ENCODE measurements at places on chromosomes 3 and 15. TPM values are rescaled to one million over a fixed set of nuclear protein-coding genes. Genes with fewer than 3 reads are reported as not detected.

Gene CNTN3
- polyA plus RNA-seq = 4.3 TPM

Gene IL20RB
- 1.9 TPM for polyA plus RNA-seq

Gene MYL3
- polyA plus RNA-seq = not detected

Gene EAF2
- polyA plus RNA-seq = 1.2 TPM

Gene CHRNA3
- not detected for polyA plus RNA-seq

Gene RBP2
- not detected for polyA plus RNA-seq

Data from fibroblast of lung (primary cell).